ENCODE measurements at places on chromosomes 5 and 9.

DNA sequence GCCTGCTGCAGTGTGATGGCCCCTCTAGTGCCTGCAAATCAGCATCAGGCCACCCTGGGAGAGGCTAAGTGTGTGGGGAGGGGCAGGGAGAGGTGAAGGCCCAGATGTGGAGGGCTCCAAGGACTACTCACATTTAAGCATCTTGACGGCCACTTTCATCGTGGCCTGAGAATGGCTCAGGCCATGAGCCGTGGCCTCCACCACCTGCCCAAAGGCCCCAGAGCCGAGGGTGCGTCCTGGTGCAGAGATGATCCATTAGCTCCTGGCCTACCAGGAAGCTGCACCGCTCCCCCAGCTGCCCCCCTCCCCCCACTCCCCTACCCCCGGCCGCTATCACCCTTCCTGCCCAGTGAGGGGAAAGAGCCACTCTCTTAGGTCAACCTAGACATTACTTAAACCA, 31.0 kb downstream of the PDGFRB start:
- DNase-seq, result no peak

- DNase-seq, result no peak
Measured at GRCh38 chr5:61790678-61791077, 458.6 kb downstream of the ZSWIM6 start.

DNA sequence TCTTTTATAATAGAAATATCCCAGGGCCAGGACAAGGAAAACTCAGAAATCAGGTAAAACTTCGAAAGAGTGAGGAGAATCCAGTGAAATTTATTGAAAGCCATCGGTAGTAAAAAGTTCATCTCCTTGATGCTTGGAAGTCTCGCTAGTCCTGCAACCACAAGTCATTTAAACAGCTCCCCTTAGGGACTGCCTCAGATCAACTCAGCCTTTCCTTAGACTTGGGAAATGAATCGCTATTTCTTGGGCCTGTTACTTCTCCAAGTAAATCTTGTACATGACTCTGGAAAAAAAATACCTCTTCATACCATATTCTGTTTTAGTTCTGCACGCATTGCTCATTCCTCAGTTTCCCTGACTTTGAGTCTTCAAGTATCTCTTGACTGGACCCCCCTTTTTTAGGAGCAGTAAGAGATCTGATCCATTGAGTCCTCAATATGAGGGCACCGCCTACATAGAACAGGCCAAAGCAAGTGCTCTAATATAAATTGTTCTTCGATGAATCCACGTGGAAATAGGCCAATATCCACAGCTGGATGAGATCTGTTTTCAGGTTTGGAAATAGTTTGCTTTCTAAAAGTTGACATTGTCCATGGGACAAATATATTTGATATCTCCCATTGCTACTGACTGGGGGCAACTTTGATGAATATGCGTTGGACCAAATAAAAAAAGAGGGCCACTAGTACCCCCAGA, 114.2 kb downstream of the PRDM6 start:
- no peak for DNase-seq

- DNase-seq, result no peak
Measured at GRCh38 chr5:171433982-171434676, 14.7 kb downstream of the FGF18 start.

DNA sequence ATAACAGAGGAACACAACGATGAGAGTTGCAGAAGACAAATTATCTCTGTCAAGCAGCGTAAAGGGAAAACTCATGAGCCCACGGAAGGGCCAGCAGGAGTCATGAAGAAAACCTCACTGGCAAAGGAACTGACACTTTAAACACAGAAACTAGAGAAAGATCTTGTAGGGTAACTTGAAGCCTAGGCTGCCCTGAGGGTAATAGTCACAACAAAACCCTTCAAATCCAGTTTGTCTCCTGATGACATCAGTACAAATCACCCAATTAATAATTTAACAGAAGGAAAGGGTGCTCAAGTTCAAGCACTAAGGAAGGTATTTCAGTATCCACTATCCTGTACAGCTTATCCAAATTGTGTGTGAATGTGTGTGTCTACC, 549.1 kb downstream of the MTRR start:
- no peak for DNase-seq
